Activated CD4-positive, alpha-beta T cell treated with anti-CD3 and anti-CD28 coated beads, Interleukin-2, amount 50 U/mL, for 1 hour (primary cell): ENCODE measurements at places on chromosomes 4 and X.

GRCh38 chrX:145716226-145716625 is 101.4 kb upstream of the SLITRK2 start:
- no peak for DNase-seq

GRCh38 chr4:43332052-43332425 is 439.5 kb downstream of the GRXCR1 start:
- DNase-seq, result no peak

GRCh38 chr4:142336251-142336934 is 509.7 kb downstream of the INPP4B start:
- no peak for DNase-seq

DNA sequence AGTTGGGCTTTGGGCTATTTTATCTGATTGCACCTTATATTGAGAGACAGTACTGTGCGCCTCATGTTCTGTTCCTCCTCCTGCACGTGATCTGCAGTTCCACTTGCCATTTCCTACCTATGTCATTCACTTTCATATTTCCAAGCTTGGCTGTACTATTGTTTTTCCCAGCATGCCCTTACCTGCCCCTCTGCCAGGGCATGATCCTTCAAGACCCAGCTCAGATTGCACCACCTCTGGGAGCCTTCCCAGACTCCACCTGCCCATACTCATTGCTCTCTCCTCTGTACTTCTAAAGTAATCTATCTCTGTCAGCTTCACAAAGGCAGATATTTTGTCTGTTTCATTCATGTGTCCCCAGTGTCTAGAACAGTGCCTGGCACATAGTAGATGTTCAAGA is 11.6 kb downstream of the SLC25A5 start:
- DNase-seq, result no peak

- no peak for DNase-seq
Measured at GRCh38 chr4:135934026-135934425, 1598.3 kb downstream of the PCDH18 start.

- no peak for DNase-seq
Measured at GRCh38 chrX:97311066-97311778, 427.5 kb downstream of the RPA4 start.

GRCh38 chr4:91914176-91914804 is 389.5 kb upstream of the GRID2 start:
- DNase-seq, result no peak

DNA sequence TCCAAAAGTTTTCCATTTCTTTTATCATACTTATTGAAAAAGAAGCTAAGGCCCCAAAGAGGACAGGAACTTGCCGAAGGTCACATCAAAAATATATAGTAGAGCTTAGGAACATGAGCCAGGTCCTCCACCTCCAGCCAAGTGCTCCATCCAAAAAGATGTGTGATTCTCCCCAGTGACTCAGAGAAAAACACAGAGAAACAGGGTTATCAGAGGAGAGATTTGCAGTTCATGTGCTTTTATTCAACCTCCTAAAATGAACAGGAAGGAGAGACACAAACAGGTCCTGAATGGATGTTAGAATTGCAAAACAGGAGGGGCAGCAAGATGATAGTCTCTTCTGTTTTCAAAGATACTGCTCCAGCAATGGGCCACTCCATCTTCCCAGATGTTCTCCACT is 19.6 kb upstream of the FGF16 start:
- no peak for DNase-seq

DNA sequence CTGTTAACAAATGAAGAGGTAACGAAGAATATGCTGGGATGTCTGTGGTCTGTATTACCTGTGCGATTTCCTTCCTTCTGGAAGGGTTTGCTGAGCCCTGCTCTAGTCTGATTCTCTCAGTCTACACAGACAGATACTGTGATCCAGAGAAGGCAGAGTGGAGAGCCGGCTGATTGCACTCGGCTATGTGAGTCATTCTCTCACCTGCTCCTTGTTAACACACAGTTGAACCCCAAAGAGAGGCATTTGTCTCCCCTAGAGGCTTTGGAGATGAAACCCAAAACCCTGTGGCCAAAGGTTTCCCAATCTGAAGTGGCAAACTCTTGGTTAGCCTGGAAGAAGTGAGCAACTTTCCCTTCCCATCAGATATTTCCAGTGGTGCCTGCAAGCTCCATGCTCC is 78.1 kb upstream of the GPC4 start:
- DNase-seq, result no peak

DNA sequence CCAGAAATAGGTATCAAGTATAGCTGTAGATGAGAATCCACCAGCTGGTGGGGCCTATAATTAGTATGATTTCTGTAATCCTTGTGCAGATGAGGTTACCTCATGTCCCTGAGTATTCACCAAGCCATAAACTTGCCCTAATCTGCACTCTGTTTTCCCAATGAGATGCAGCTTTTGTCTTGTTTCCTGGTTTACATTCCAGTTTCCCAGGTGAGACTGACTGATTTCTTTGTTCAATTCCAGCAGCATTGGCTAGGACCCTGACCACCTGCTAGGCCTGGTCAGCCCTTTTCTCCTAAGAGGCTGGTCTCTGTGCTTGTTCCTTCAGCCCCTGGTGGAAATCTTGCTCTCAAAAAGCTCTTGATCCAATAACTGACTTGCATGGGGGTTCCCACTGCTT is 44.6 kb downstream of the GABRB1 start:
- no peak for DNase-seq

DNA sequence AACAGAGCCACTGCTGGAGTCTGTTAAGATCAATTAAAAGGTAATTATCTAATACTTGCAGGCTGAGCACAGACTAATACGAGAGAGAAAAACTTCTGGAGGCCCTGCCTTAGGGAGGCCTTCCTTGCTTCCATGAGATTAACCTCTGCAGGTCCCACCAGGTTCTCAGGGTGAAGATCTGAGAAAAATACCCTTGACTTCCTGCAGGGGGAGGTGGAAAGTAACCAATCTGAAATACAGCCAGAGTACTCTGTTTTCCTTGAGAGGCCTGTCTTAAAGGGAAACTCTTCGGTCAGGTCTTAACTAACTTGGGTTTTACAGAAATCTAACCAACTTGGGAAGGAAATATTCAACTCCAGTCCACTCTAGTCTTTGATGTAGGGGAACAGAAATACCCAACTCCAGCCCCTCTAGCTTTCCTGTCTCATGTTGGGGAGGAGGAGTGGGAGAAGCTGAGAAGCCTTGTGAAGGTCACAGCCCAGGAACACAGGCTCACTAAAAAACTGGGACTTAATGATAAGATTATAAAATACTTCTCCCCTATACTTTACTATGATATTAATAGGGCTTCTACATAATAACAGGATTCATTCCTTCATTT is 77.1 kb downstream of the TBCK start:
- DNase-seq, result no peak

DNA sequence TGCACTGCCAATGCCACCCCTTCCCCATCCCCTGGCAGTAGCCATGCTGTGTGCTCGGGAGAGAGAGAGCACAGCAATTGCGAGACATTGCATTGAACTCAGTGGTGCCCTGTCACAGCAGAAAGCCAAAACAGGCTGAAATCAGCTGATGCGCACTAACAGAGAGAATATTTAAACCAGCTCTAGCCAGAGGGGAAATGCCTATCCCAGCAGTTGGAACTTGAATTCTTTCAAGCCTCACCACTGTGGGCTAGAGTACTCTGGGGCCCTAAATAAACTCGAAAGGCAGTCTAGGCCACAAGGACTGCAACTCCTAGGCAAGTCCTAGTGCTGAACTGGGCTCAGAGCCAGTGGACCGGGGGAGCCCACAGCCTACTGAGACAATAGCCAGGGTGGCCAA is 17.7 kb upstream of the RP2 start:
- DNase-seq, result no peak

DNA sequence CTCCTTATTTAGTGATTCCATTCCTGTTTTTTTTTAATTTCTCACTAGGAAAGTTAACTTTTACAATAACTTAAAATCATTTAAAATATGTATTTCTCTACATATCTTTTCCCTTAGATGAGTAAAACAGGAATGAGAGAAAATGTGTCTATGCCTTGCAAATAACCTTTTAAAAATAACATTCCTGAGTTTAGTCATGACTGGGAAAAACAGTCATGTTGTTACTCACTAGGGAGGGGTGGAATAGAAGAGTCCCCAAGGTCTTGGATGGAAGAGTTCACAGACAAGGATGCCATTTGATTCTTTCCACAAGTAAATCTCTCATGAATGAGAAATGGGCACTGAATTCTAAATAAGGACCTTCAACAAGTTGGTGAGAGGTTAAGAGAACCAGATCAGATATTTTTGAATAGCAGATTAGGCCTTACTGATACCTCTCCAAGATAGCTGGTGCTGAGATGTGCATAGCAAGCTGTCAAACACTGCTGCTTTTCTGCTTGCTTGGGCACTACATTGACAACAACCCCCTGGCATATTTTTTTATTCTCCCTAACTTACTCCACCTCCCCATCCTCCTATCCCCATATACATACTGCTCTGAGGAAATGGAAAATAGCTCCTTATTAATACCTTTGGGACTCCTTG is 25.1 kb downstream of the UGDH start:
- no peak for DNase-seq

- no peak for DNase-seq
Measured at GRCh38 chr4:126405369-126405982, 1090.7 kb downstream of the FAT4 start.
